Stomach (tissue), 19 donors: ENCODE measurements at places on chromosomes 2 and 18. TPM values are rescaled to one million over a fixed set of nuclear protein-coding genes. Genes with fewer than 3 reads are reported as not detected.

COA5 gene
- 46.7 TPM for polyA plus RNA-seq

IL36A gene
- not detected for polyA plus RNA-seq

ZAP70 gene
- polyA plus RNA-seq: 1.1 TPM

OSR1 gene
- 7.0 TPM for polyA plus RNA-seq

CDH7 gene
- polyA plus RNA-seq: not detected

APLF gene
- 0.46 TPM for polyA plus RNA-seq

C2orf80 gene
- not detected for polyA plus RNA-seq

GPR45 gene
- polyA plus RNA-seq: not detected

FEV gene
- polyA plus RNA-seq: 0.28 TPM

ARHGAP25 gene
- 4.0 TPM for polyA plus RNA-seq

HRH4 gene
- polyA plus RNA-seq: not detected

LYPD1 gene
- 3.7 TPM for polyA plus RNA-seq

GPR39 gene
- polyA plus RNA-seq: 3.0 TPM

ARHGEF33 gene
- polyA plus RNA-seq: 0.19 TPM

DNER gene
- 1.6 TPM for polyA plus RNA-seq

DPP4 gene
- 3.1 TPM for polyA plus RNA-seq

EPHA4 gene
- 0.56 TPM for polyA plus RNA-seq

ITGAV gene
- polyA plus RNA-seq: 11.7 TPM

SAG gene
- not detected for polyA plus RNA-seq

SPATA3 gene
- polyA plus RNA-seq: not detected

SALL3 gene
- not detected for polyA plus RNA-seq

ANKAR gene
- 2.1 TPM for polyA plus RNA-seq

TMEM247 gene
- polyA plus RNA-seq: not detected

KANSL1L gene
- 4.5 TPM for polyA plus RNA-seq

BBS5 gene
- 2.7 TPM for polyA plus RNA-seq

GPN1 gene
- polyA plus RNA-seq: 28.2 TPM

IL1RN gene
- 40.9 TPM for polyA plus RNA-seq

CPO gene
- 0.33 TPM for polyA plus RNA-seq

LRRC30 gene
- polyA plus RNA-seq: not detected

PRSS56 gene
- not detected for polyA plus RNA-seq

SDC1 gene
- 32.5 TPM for polyA plus RNA-seq

MPP4 gene
- not detected for polyA plus RNA-seq

MAP3K19 gene
- not detected for polyA plus RNA-seq

ASTL gene
- 0.08 TPM for polyA plus RNA-seq

RAX gene
- polyA plus RNA-seq: not detected

TCF23 gene
- polyA plus RNA-seq: not detected

DSC2 gene
- polyA plus RNA-seq: 3.2 TPM

MARCO gene
- polyA plus RNA-seq: 3.8 TPM

TRIM43 gene
- polyA plus RNA-seq: not detected

SYT4 gene
- polyA plus RNA-seq: 0.76 TPM

SMIM21 gene
- not detected for polyA plus RNA-seq

CTAGE1 gene
- polyA plus RNA-seq: not detected

FSHR gene
- polyA plus RNA-seq: not detected

METTL8 gene
- polyA plus RNA-seq: 6.2 TPM

OTX1 gene
- not detected for polyA plus RNA-seq

RAMP1 gene
- 101 TPM for polyA plus RNA-seq

ASB3 gene
- polyA plus RNA-seq: 7.6 TPM

STON1 gene
- polyA plus RNA-seq: 6.9 TPM

REG3G gene
- polyA plus RNA-seq: not detected

CFAP65 gene
- 0.10 TPM for polyA plus RNA-seq

CTLA4 gene
- polyA plus RNA-seq: 1.1 TPM

VWC2L gene
- not detected for polyA plus RNA-seq

RIT2 gene
- not detected for polyA plus RNA-seq

SLC14A1 gene
- polyA plus RNA-seq: 3.1 TPM
